ENCODE measurements at places on chromosomes 16 and 17. TPM values are rescaled to one million over a fixed set of nuclear protein-coding genes. Genes with fewer than 3 reads are reported as not detected.

Gene ATMIN
- total RNA-seq, result 44.7 TPM

Gene FSCN2
- total RNA-seq, result 3.0 TPM

Gene KRTAP2-3
- total RNA-seq, result not detected

Gene TEX14
- 0.10 TPM for total RNA-seq

Gene FAM171A2
- total RNA-seq, result 89.5 TPM

Gene GNG13
- total RNA-seq, result not detected

DNA sequence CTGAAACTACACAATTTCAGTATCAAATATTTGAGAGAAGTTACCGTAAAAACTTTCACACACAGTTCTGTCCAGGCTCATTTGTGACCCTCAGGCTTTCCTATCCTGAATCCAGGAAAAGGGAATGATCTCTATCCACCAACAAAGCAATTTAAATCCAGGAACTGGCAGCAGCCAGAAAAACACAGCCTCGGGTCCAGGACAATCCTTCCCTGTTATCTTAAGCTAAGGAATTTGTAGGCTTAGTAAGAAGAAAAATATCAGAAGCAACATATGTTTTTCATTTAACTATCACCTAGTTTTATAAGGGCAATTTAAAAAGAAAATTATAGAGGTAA, 47.1 kb downstream of the TEX2 start:
- DNase-seq, result no peak

- no peak for DNase-seq
These were observed 52.9 kb downstream of the ABAT start for GRCh38 chr16:8727131-8727806.

- DNase-seq, result no peak
These were observed 24.4 kb upstream of the VAT1L start for GRCh38 chr16:77763994-77764393.

- DNase-seq, result no peak
These were observed 5.5 kb upstream of the SLC7A5 start for GRCh38 chr16:87874639-87875427.

- no peak for DNase-seq
These were observed at the start of gene GP1BA for GRCh38 chr17:4931963-4932362. TSS of gene GP1BA (plus strand) at chr17:4932277. CDS start at chr17:4932605, 328 bp downstream.

GRCh38 chr17:50725769-50726655, 6.6 kb downstream of the LUC7L3 start:
- peak; percentile 32 for DNase-seq

GRCh38 chr16:73217654-73218053, 169.7 kb upstream of the ZFHX3 start:
- no peak for DNase-seq

GRCh38 chr17:43446773-43447172, 37.0 kb upstream of the DHX8 start:
- DNase-seq, result no peak

DNA sequence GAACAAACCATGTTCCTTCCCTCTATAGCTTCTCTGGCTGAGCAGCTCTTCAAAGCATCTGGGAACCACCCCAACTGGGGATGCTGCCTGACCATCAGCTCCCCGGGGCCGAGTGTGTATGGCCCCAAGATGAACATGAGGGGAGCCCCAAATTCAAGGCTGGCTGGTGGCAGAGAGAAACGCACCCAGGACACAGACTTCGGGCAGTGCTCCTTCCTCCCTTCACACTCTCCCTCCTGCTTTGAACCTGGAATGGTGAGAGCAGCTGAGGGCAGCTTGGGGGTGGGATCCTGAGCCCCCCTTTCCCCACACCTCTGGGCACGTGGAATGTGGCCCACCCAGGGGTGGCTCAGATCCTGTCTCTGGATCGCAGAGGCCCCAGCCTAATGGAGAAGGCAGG, 17.2 kb downstream of the TLE7 start:
- no peak for DNase-seq

- DNase-seq, result peak; percentile 29
These were observed 419.4 kb downstream of the PMP22 start for GRCh38 chr17:14845591-14846281.

DNA sequence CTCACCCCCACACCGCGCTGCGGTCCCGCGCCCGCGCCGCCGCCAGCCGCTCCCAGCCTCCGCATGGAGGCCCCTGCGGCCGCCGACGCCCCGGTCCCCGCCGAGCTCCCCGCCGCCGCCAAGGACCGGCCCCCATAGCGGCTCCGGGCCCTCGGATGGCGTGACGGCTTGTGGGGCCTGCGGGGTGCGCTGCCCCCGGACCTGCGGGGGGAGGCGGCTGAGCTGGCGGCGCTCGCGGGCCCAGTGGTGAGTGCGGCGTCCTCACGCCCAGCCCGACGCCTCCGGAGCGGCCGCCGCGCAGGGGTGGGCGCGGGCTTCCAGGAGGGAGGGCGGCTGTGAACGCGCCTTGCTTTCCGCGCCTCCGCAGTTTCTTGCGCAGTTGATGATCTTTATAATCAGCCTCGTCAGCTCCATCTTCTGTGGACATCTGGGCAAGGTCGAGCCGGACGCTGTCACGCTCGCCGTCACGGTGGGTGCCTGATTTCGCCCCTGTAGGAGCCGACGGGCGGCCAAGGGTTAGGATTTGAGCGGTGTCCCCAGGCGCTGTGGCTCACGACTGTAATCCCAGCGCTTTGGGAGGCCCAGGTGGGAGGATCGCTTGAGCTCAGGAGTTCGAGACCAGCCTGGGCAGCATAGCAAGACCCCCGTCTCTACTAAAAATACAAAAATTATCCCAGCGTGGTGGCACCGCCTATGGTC, 46.4 kb downstream of the SLC47A1 start:
- DNase-seq, result no peak

DNA sequence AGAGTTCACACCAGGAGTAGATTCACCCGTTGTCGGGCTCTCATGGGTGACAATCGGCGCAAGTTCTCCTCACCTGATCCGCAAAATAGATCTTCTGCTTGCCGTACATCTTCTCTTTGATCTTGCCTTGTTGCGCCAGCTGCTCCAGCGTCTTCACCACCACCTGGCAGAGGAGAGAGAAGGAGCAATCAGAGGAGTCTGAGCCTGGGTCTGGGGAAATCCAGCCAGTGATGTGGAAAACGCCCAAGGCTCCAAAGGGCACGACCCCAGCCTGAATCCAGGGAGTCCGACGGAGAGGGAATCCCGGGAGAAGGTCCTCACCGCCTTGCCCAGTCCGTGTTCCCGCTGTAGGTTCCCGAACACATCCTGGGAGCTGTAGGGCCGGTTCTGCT, 393 bp downstream of the PSMC3IP start:
- DNase-seq, result no peak

DNA sequence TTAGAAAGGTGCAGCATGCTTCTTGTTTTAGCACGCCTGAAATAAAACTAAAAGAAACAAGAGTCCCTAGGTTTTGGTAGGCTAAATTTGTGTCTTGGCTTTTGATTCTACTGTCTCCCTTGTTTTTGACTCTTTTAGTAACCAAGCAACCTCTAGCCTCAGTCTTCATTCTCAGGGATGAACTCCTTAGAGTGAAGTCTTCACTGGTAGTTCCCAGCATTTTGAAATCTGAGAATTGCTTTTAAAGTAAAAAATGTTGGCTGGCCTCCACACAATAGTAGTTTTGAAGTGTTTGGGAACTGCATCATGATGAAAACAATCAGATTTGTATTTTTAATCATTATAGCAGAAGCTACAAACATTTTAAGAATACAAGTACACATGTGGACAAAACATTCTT, 6.1 kb upstream of the CDR2 start:
- DNase-seq, result peak; percentile 70

DNA sequence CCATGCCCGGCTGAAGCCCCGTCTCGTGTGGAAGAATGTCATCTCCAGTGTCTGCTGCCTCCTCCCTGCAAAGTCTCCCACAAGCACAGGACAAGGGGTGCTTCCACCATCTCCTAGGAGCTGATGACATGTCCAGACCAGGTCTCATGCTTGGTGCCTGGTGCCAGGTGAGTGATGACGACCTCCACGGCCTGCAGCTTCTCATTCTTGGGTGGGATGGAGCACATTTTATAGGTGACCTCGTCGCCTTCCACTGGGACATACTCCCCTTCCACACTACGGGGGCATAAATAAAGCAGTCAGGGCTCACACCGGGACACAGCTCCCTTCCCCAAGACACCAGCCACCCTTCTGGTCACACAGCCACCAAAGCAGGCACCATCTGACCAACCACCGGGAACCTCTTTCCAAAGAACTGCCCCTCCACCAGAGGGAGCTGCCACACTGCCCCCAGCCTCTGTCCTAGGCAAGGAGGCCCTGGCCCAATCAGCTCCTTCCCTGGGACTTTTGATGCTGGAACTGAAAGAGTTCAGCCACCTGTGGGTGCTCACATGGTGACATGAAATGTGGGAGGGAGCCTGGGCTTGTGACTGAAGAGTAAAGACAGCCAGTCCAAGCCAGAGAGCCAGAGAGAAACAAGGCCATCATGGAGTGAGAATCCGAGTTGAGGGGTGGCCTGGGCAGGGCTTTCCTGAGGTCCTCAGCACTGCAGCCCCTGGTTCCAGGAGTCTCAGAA, 13.6 kb downstream of the CARHSP1 start:
- no peak for DNase-seq

DNA sequence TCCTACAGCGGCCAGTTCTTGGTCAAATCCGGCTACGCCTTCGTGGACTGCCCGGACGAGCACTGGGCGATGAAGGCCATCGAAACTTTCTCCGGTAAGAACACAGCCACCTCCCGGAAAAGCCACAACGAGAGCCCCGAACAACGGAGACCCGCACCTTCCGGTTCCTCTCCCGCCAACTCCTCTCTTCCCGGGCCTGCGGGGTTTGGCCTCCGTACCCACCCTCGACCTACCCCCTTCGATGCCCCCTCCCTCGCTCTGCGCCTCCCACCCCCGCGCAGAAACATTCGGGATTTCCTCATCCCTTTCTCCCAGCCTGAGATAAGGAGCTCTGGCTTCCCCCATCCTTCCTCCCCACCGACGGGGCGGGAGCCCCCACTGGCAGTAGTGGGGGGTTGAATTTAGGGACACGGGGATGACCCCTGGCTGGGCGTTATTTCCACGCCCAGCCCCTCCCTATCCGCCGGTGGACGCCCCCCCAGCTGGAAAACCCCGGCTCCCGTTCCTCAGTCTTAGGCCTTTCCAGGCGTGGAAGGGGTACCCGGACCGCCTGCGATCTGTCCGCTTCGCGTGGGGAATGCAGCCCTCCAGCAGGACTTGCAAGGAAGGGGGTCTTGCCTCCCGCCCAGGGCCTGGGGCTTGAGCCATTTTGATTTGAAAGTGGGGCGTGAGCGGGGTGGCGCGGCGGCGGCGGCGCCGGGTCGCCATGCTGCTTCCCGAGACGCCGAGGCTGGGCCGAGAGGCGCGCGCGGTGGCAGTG, 822 bp downstream of the IGF2BP1 start:
- DNase-seq, result peak; percentile 44

GRCh38 chr17:57986841-57987580, 1.0 kb downstream of the VEZF1 start:
- peak; percentile 62 for DNase-seq

- DNase-seq, result no peak
These were observed 3.0 kb upstream of the CCL1 start for GRCh38 chr17:34366010-34366409.

DNA sequence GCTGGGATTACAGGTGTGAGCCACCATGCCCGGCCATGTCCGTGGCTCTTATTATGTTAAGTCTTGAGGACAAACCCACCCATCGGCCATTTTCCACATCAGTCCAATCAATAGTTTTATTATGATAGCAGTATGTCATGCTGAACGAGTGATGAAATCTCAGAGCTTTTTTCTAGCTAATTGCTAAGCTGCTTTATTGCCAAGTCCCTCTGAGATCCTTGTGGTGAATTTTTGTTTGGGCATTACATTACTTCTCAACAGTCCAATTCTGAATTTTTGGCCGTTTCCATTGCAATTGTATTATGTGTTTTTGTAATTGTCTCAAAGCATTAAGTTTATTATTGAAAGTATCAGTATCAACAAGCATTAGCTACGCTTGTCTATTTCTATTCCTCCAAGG, 10.9 kb downstream of the RNF112 start:
- no peak for DNase-seq

GRCh38 chr16:7614021-7614795, 281.6 kb downstream of the RBFOX1 start:
- DNase-seq, result no peak

GRCh38 chr17:82156284-82156925, 56.2 kb downstream of the CCDC57 start:
- DNase-seq, result no peak

DNA sequence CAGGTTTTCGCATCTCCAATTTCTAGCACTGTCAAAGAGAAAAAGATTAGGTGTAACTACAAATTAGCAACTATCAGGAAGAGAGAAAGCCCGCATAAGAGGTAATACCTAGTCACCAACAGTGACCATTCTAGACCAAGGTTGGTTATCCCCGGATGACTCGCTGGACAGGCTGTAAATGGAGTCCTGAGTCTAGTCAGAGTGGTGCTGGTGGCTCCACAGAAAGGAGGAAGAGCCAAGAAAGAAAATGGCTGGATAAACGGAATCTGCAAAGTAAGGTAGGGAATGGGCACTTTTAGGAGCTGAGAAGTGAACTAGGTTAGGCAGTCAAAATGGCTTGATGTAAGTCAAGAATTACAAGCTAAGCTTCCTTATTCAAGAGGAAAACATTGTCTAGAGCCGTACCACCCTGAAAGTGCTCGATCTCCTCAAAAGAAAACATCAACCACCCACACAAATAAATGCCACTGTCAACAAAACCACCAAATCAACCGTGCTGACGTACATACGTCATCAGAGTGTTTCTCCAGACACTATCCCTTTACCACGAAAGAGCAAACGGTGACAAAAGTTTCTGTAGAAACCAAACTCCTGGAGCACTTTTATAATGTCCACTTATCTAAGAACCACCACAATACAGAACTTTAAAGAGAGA, 2.2 kb downstream of the GSPT1 start:
- peak; percentile 38 for DNase-seq

DNA sequence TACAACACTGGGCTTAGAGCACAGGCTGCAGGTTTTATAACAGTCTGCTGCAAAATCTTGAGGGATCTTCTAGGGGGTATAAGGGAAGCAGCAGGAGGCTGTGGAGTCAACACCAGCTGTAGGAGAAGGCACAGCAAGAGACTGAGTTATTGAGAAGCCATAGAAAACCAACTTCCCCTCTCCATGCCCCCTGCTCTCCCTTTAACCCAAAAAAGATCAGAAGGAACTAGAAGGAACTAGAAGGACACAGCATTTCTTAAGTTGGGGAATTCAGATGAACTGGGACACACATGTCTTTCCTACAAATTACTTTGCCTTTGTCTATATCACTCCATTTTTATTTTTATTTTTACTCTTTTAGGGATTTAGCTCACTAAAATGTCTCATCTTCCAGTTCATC, 6.2 kb upstream of the CCL18 start:
- DNase-seq, result no peak

- peak; percentile 84 for DNase-seq
These were observed at the start of gene BLMH for GRCh38 chr17:30291543-30292285. TSS of gene BLMH (minus strand) at chr17:30291944. CDS start at chr17:30291819, 125 bp downstream.

DNA sequence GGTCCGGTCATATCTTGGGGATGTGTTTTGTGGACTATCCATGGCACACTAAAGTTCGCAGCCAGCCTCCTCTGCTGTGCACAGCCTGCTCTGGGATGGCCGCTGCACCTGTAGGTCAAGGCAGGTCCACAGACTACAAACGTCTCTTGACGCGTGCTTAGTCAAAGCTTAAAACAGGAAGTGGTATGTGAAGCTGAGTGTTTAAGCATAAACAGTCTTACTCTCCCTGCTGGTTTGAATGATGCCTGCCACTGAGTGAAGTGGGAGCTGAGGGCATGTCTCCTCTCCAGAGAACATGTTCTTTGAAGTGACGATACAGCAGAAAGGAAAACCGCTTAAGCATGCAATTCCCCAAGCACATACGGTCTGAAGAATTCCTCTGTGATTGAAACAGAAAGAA, 365.6 kb downstream of the SLC39A11 start:
- DNase-seq, result no peak

Measured in myocyte (in vitro differentiated cells).